Bronchus fibroblast of lung (primary cell): ENCODE measurements at places on chromosomes 11 and 22. TPM values are rescaled to one million over a fixed set of nuclear protein-coding genes. Genes with fewer than 3 reads are reported as not detected.

Gene STX3
- total RNA-seq: 4.9 and 6.9 TPM in 2 replicates

Gene RAB1B
- 148 and 150 TPM in 2 replicates for total RNA-seq

Gene PRMT3
- 13.5 and 17.0 TPM in 2 replicates for total RNA-seq

Gene MYEOV
- 0.67 and 3.3 TPM in 2 replicates for total RNA-seq

Gene AIFM3
- 0.17 and 0.74 TPM in 2 replicates for total RNA-seq

Gene ZC3H7B
- 46.4 and 47.7 TPM in 2 replicates for total RNA-seq

Gene ASRGL1
- total RNA-seq: 1.8 and 3.1 TPM in 2 replicates

Gene BDNF
- total RNA-seq: 7.1 and 8.4 TPM in 2 replicates

Gene RIN1
- total RNA-seq: 54.7 and 67.8 TPM in 2 replicates

Gene TBX10
- total RNA-seq: not detected in 2 replicates

Gene EHF
- not detected in 2 replicates for total RNA-seq

Gene OR10A2
- total RNA-seq: not detected in 2 replicates

Gene TM7SF2
- 42.4 and 52.0 TPM in 2 replicates for total RNA-seq

Gene OR4A16
- not detected in 2 replicates for total RNA-seq

Gene BTBD10
- total RNA-seq: 27.6 and 39.5 TPM in 2 replicates

Gene MS4A3
- not detected in 2 replicates for total RNA-seq

Gene DRG1
- total RNA-seq: 76.8 and 81.6 TPM in 2 replicates

Gene PHLDA2
- 67.4 and 71.9 TPM in 2 replicates for total RNA-seq

Gene C1QTNF4
- 1.8 and 2.8 TPM in 2 replicates for total RNA-seq

Gene APOL4
- not detected in 2 replicates for total RNA-seq

Gene OR5L2
- not detected in 2 replicates for total RNA-seq

Gene CCS
- 28.2 and 29.4 TPM in 2 replicates for total RNA-seq

Gene LMNTD2
- 0.59 and 0.84 TPM in 2 replicates for total RNA-seq

Gene CRY2
- 4.3 and 5.9 TPM in 2 replicates for total RNA-seq

Gene NAV2
- total RNA-seq: 11.6 and 14.3 TPM in 2 replicates

Gene NXPE2
- under 0.01 TPM in 1 of 2 replicates, not detected in the other for total RNA-seq

Gene IPO7
- 49.8 and 60.9 TPM in 2 replicates for total RNA-seq

Gene FXYD2
- total RNA-seq: 0.15 and 0.34 TPM in 2 replicates

Gene KRTAP5-8
- total RNA-seq: not detected in 2 replicates

Gene TMEM45B
- not detected in 2 replicates for total RNA-seq

Gene CAPRIN1
- total RNA-seq: 166 and 213 TPM in 2 replicates

Gene RAG2
- not detected in 2 replicates for total RNA-seq

Gene H19
- total RNA-seq: 36.1 and 37.5 TPM in 2 replicates

Gene ZNF280B
- 0.67 and 1.2 TPM in 2 replicates for total RNA-seq

Gene LMO2
- 0.30 and 0.84 TPM in 2 replicates for total RNA-seq

Gene OR2AG1
- not detected in 2 replicates for total RNA-seq

Gene GNAZ
- total RNA-seq: 0.89 and 1.2 TPM in 2 replicates

Gene PLA2G3
- 5.2 and 6.7 TPM in 2 replicates for total RNA-seq

Gene ANGPTL5
- total RNA-seq: not detected in 2 replicates

Gene MYO18B
- under 0.01 TPM in 1 of 2 replicates, not detected in the other for total RNA-seq

Gene MMP1
- total RNA-seq: 14.6 and 15.0 TPM in 2 replicates

Gene BCO2
- total RNA-seq: under 0.01 TPM in 2 replicates

Gene APOA4
- not detected in 2 replicates for total RNA-seq

Gene OR5A1
- not detected in 2 replicates for total RNA-seq
